ENCODE measurements at places on chromosomes 2 and 18.

DNA sequence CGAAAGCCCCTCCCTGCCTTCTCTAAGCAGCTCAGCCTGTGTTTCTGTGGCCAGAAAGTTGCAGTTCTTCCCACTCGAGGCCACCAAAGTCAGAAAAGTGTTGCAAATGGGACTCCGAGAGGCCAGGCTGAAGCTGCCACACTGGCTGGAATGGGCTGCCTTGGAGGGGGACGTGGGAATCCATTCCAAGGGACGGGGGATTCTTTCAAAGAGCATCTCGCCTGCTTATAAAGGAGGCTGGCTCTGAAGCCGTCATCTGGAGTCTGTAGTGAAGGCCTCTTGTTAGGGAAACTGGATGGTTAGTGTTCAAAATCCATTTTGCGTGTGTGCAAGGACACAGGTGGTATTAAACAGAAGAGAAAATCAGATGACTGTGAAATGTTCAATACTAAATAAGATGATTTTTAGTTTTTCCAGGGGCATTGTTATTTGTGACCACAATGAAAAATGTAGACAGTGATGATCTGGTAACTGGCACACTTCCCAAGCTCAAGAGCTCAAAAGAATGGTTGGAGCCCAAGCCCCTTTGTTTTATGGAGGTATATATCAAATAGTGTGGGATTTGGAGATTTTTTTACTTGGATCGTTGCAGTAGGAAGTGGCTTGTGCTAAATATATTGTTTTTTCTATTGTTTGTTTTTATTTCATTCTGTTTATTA is 782 bp downstream of the FAM228B start:
- peak; percentile 39 for DNase-seq

DNA sequence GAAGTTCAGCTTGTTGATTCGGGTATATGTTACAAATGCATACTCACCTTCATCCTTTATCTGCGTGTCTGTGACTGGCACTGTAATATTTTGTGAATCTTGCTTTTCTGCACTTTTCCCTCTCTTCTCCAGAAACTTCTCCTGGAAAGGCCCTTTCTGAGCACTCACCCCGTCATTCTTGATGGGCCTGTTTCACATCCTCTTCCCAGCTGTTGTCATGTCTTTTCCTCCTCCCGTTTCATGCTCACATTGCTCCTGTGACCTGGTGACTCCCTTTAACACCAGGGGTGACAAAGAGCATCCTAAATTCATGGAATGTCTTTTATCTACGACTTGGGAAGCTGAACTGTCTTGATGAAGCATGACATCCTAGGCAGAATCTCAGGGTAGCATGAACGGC is 65.8 kb downstream of the CD8B2 start:
- DNase-seq = no peak

- no peak for DNase-seq
These were observed 161.3 kb downstream of the HNMT start for GRCh38 chr2:138125306-138126288.

DNA sequence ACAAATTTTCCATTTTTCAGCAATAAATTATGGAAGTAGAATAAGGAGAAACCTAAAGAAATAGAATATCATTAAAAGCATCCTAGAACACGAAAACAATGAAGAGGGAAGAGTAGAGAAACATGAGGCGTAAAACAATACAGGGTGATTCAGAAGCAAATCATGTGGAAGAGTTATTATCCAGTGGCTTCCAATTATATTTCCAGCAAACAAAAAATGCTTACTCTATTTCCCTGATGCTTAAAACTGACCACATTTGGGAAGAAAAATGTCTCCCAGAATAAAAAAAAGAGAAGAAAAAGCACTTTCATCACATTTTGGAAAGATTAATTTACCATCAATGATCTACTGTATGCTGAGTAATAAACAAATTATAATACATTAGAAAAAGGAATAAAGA is 192.6 kb downstream of the CD226 start:
- DNase-seq = peak; percentile 41

GRCh38 chr2:174473796-174474195 is 13.0 kb downstream of the GPR155 start:
- DNase-seq = no peak

DNA sequence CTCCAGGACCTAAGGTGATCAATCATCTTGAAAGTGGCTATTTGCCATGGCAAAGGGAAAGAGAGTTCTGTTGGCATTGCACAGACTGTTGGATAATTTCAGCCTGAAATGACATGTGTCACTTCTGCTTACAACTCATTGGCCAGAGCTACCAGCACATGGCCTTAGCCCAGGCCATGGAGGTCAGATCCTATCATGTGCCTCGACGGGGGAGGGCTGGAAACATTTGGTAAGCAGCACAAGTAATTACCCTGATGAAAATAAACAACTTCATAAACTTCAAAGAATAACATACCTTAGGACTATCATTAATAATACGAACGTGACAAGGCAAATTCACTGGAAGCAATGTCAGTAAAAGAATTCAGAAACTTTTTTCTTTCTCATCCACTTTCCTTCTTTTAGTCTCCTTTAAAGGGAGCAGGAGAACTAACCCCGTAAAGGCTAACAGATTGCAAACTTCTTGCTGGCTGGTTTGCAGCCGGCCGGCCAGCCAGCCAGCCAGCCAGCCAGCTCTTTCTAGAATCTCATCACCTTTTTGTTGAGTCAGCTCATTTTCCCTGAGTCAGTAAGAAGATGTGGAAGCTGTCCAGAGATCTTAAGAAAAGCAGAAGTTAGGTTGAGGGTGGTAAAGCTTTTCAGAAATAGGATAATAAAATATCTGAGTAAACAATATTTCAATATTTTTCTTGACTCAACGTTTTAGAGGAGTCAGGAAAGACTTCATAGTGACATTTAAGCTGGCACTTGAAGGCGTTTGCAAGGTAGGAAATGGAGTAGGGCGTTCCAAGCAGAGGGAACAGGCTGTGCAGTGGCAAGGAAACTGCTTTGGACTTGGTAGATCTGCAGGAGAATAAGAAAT is 31.9 kb downstream of the CNRIP1 start:
- DNase-seq = peak; percentile 42

DNA sequence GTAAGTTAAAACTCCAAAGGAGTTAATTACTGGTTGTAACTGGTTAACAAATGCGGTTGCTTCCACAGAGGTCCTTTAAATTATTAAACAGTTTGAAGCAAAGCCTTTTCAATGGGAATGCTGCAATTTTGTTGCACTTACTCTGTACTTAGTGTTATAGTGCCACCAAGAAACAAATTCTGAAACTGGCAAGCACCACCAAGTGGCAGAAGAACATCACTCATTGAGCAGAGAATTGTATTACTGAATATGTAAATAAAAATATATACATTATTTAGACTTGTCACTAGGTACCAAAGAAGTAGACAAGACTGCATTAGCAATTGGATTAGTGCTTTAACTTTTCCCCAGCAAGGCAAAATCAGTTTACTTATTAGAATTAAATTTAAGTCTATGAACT is 2.6 kb upstream of the TMEFF2 start:
- DNase-seq = peak; percentile 3

- DNase-seq = peak; percentile 38
These were observed 224.9 kb downstream of the INSIG2 start for GRCh38 chr2:118312969-118313756.

- DNase-seq = peak; percentile 98
These were observed 15.0 kb upstream of the MYO1B start for GRCh38 chr2:191230174-191230573.

DNA sequence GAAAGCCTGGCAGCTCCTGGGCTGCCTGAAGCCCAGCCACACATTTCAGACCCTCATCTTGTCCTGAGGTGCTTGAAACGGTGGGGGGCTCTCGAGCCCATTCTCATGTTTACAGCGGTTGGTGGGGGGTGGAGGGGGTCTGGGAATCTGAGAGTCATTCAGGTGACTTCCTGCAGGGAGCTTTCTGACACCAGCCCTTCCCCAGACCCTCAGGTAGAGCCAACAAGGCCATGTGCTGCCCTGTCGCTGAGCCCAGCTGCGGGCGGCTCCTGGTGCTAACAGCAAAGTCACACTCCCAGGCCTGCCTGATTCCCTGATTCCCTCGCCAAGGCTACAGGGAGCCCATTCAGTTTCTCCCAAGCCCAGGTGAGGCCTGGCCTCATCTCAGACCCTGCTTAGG is 324.9 kb upstream of the MEX3C start:
- no peak for DNase-seq

- no peak for DNase-seq
These were observed 50.5 kb downstream of the MRPL33 start for GRCh38 chr2:27822049-27822448.

DNA sequence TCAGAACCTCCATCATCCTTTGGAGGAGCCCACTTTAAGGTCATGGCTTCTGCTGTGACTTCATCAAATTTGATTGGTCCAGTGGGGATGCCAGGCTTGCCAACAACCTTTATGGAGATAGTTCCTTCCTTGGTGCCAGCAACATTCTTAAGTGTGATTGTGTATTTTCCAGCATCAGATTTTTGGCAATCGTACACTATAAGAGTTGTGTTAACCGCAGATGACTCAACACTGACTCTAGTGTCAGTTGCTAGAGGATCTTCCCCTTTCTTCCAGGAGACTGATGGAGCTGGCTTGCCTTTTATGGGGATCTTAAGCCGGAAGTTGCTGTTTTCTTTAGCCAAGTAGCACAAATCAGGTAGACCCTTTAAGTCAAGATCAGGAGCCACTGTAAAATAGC is 98.7 kb downstream of the PLEKHA3 start:
- peak; percentile 34 for DNase-seq
